ENCODE measurements at places on chromosomes 2 and 18.

DNA sequence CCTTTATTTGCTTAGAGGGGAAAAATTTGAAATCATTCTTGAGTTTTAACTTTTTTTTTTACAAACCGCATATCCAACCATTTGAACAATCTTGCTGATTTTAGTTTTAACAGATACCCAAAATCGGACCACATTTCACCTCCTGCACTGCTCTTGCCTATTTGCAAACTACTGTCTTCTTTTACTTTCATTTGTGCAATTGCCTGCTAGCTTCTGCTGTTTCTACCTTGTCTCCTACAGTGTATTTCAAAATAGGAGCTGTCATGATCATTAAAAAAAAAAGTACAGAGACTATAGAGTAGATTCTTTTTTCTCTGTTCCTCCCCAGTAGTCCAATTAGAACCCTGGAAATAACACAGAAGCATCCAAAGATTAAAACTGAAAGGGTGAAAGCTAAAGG lies 1081.2 kb downstream of the SOCS6 start:
- no peaks in the 10 kb centered on the region for H3K27me3 ChIP-seq
- H3K4me3 ChIP-seq = no peak overlapping the region
- no peak overlapping the region for H3K27ac ChIP-seq
- no peaks in the 10 kb centered on the region for H3K36me3 ChIP-seq
- no peaks in the 10 kb centered on the region for H3K4me1 ChIP-seq

DNA sequence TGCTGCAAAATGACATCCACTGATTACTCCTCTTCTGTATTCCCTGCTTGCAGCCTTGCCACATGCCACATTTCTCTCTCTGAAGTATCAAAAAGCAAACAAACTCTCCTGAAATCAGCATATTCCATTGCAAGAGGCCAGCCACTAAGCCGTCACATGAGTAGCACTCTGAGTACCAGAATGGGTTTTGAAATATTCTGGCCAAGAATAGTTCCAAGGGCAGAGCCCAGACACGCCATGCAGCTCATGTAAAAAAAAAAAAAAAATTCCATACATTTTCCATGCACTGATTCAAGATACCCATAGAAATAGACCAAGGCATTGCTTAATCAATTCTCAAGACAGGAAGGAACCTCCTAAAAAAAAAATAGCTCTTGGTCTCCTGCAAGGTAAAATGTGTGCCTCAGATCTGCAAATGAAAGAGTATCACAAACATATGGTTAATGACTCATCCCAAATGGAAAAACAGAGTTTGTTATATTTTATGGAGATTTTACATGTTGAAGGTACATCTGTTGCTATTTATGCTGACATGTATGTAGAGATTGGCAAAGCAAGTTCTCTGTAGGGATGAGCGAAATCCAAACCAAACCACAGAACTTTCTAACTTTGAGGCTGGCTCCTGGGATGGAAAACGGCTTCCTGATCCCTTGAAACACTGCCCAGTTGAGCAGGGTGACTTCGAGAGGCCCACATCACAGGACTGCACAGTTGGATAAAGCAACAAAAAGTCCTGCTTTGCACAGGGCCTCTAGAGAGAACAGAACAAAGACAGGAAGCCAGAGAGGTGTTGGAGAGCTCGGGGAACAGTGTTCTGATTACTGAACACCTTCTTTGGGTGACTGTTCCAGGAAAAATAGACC lies 346.2 kb downstream of the ZNF521 start:
- no peaks in the 10 kb centered on the region for H3K27me3 ChIP-seq
- no peaks in the 10 kb centered on the region for H3K36me3 ChIP-seq
- DNase-seq = no peak
- no peak overlapping the region for H3K4me3 ChIP-seq
- no peaks in the 10 kb centered on the region for H3K4me1 ChIP-seq

- no peak overlapping the region for H3K27ac ChIP-seq
- H3K4me1 ChIP-seq = no peaks in the 10 kb centered on the region
- peaks cover 42% of the 10 kb centered on the region for H3K27me3 ChIP-seq
These were observed 551.3 kb downstream of the CMPK2 start for GRCh38 chr2:6314218-6314960.

DNA sequence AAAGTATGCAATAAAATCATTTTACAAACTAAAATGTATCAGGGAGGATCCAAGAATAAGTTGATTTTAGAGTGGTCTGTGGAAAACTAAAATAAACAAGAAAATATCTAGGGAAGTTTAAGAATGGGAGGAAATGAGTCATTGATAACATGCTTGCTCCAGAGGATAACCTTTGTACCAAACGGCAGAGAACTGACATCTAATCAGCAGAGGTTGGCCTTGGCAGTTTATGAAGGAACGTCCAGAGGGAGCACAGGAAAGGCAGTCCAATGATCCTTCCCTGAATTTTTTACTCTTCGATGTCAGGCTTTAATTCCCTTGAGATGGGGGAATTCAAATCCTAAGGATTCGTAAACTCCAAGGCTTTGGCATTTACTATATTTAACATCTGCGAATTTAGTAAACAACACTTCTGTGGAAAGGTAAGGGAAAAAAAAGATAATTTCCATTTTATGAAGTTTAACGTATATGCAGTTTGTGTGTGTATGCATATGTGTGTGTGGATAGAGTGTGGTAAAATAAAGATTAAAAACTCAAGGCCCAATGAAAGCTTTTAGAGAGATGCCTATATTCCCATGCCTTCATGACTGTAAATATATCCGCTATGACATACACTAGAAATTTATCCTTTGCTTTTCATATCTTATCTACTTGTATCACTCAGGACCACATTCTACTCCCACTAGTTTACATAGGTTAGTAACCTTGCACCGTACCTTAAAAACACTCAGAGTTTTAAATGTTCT lies 8.7 kb upstream of the INPP1 start:
- H3K27ac ChIP-seq = no peak overlapping the region
- no peaks in the 10 kb centered on the region for H3K36me3 ChIP-seq
- H3K4me1 ChIP-seq = 0 out of 2 replicates have a peak, but pooled peaks cover 10% of the 10 kb centered on the region

- H3K27ac ChIP-seq = no peak overlapping the region
- H3K27me3 ChIP-seq = no peaks in the 10 kb centered on the region
- DNase-seq = no peak
These were observed 51.4 kb downstream of the CRACDL start for GRCh38 chr2:98884658-98885057.

GRCh38 chr2:233023761-233024410 lies 8.6 kb upstream of the NEU2 start:
- DNase-seq = no peak
- no peaks in the 10 kb centered on the region for H3K27me3 ChIP-seq
- no peaks in the 10 kb centered on the region for H3K36me3 ChIP-seq
- no peak overlapping the region for H3K4me3 ChIP-seq
- H3K27ac ChIP-seq = no peak overlapping the region
- peaks cover 45% of the 10 kb centered on the region for H3K4me1 ChIP-seq

- DNase-seq = no peak
- H3K27ac ChIP-seq = no peak overlapping the region
- no peaks in the 10 kb centered on the region for H3K36me3 ChIP-seq
- no peak overlapping the region for H3K4me3 ChIP-seq
These were observed 517.2 kb upstream of the ACVR2A start for GRCh38 chr2:147327613-147328012.

DNA sequence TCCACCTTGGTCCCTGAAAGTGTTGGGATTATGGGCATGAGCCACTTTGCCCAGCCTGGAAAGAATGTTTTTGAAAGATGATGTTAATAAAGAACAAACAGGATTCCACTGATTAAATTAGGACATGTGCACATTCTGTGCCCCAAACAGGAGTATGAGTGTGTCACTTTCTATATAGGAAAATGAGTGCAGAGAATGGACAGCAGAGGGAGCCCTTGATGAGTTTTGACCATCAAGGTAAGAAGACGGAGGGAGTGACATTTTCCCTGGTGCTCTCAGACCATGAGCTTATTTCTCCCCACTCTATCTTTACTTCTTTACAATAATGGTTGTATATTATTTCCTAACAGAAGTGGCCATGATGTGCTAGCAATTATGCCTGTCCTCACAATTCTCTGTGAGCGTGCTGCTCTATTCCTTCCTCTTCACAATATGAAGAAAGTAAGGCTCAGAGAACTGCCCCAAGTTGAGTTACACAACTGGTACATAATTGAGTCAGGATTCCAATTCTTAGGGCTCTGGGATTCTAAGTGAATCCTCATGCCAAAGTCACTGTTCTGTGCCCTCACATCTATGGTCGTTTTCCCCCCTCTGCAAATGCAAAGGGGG lies 20.6 kb downstream of the RPL37A start:
- H3K27me3 ChIP-seq = no peaks in the 10 kb centered on the region
- H3K4me3 ChIP-seq = no peak overlapping the region
- 0 out of 2 replicates have a peak, but pooled peaks cover 3% of the 10 kb centered on the region for H3K4me1 ChIP-seq
- DNase-seq = peak; percentile 53
- no peak overlapping the region for H3K27ac ChIP-seq

- H3K4me1 ChIP-seq = no peaks in the 10 kb centered on the region
- no peak overlapping the region for H3K4me3 ChIP-seq
- H3K27me3 ChIP-seq = no peaks in the 10 kb centered on the region
These were observed 98.9 kb upstream of the EPAS1 start for GRCh38 chr2:46198164-46198883.

DNA sequence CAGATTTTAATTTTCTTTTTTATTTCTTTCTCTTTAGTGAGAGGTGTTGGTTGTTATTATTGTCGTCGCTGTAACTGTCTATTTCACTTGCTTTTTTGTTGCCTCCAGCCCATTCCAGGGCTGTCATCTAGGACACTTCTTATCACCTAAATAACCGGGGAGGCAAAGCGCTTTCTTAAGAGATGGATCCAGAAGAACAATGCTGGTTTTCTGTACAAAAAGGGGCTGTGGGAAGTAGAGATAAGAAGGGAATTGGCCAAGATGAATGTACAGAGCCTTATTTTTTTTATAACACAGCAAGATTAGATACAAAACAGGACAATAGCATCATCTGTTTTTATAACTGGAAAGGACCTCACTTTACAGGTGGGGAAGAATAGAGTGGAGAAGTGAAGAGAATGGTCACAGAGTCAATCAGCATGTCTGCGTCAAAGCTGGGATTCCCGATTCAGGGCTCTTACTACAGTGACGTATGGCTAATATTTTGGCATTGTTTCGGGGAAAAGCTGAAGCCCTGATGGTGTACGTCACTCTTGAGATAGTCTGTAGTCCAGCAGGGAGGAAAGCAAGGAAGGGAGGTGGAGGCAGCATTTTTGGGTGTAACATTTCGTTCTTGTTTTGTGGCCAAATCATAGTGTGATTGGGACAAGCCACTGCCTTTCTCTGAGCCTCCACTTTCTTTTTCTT lies 23.2 kb downstream of the IL1B start:
- H3K4me1 ChIP-seq = no peaks in the 10 kb centered on the region
- no peaks in the 10 kb centered on the region for H3K36me3 ChIP-seq
- DNase-seq = no peak
- no peaks in the 10 kb centered on the region for H3K27me3 ChIP-seq

GRCh38 chr2:237530472-237531433 lies 35.6 kb upstream of the PRLH start:
- peaks cover 78% of the 10 kb centered on the region for H3K36me3 ChIP-seq
- DNase-seq = no peak
- no peaks in the 10 kb centered on the region for H3K27me3 ChIP-seq
- H3K27ac ChIP-seq = no peak overlapping the region

DNA sequence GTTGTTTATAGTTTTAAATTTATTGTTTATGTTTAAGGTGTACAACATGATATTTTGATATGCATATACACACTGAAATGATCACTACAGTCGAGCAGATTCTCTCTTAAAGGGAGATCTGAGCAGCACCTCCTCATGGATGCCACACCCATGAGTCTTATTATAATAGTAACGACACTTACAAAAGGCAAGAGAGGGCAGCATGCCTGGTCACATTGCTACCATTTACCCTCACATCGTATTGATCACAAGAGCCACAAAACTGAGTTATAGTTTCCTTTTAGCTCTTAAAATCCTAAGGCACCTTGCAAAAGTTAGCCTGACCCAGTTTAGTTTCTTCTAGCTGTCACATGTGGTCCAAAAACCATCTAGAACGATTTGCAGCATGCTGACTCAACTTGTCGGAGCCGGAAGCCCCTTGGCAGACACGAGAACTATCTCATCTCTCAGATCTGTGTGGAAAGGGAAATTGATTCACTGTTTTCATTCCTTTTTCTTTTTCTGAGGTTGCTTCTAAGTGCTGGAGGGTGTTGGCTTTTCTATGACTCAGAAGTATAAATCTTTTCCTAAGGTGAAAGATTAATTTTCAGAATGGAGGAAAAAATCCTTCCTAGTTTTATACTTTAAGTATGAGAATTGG lies 85.3 kb downstream of the CDC42EP3 start:
- H3K27me3 ChIP-seq = no peaks in the 10 kb centered on the region
- peak overlapping the region; percentile 12 for H3K4me3 ChIP-seq
- peak overlapping the region; percentile 94 for H3K27ac ChIP-seq
- H3K36me3 ChIP-seq = no peaks in the 10 kb centered on the region

DNA sequence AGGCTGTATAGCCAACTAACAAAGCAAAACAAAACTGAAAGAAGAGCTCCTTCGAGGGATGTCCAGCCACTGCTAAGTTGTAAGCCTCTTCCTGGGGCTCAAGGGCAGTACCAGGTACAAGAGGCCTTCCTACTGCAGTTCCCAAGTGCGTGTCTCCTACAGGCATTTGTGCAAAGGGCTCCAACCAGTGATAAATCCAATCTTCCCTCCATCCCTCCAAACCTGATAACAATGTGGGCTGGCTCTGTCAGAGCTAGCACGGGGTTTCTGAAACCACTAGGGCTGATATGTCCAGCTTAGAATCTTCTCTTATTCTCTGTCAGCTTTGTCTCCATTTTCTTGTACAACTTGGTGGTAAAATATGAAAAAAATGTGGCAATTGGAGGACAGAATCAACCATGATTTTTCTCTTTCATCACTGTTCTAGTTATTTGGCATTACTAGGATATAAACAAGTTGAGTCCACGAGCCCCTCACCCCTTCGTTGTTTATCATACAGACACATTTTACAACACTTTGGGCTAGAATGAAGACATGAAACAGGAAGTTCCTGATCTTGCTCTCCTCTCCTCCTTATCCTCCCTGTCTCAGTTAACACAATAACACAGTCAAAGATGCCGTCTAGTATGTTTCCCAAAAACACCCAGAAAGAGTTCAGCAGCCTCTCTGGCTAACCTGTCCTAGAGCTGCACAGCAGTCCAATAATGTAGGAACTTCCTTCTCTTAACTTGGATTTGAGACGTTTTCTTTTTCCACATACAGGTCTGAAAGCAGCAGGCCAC lies 35.4 kb upstream of the WIPF1 start:
- no peaks in the 10 kb centered on the region for H3K36me3 ChIP-seq
- no peaks in the 10 kb centered on the region for H3K27me3 ChIP-seq
- H3K4me1 ChIP-seq = no peaks in the 10 kb centered on the region
- H3K4me3 ChIP-seq = no peak overlapping the region
- DNase-seq = no peak

DNA sequence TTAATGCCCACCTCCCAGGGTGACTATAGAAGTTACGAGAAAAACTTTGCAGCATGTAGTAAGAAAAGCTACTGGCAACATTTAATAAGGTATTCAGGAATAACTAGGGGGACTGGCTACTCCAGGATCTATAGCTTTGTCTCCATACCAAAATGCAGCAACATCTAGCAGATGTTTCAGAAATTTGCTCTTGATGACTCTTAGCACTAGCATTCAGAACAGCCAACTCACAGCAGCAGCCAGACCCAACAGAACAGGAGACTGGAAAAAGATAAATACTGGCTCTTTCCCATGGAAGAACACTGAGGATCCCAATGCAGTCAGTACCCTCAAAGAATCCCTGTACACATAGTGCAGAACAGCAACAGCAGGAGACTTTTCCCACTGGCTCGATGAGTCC lies 105.0 kb downstream of the PRKRA start:
- no peak overlapping the region for H3K4me3 ChIP-seq
- H3K27me3 ChIP-seq = no peaks in the 10 kb centered on the region
- no peaks in the 10 kb centered on the region for H3K4me1 ChIP-seq
- no peak for DNase-seq

Data from PC-9 (cell line).